Suppressor macrophage treated with lipopolysaccharide for 4 hours (primary cell): ENCODE measurements at places on chromosomes 4 and X.

DNA sequence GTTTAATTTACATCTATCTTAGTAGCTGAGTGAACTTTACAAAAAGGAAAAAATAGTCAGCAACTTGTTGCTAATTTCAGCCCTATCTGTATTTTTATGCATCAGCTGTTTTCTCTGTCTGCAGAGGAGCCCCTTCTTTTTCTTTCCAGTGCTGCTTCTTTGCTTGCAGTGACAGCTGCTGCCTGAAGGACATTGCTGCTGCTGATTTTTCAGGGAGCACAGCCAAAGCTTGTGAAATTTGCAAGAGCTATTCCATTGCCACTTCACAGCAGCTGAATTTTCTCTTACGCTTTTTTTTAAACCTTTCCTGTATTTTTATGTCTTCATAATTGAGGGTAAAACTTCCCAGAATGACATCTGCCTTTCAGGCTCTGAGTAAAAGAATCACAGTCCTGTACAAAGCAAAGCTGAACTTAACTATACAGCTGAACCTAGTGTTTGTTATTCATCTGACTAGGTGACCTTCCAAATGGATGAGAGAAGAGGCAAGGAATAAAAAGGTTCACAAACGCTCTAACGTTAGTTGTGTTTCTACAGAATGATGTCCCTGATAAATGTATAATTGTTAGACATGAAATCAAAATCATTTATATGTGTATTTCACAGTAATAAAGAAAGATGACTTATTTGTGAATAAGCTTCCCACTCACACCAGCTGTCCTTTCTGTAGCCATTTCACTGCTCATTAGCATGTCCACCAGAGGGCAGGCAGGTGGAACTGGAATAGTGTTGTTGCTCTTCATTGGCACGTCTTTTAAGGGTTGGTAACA is 541.4 kb downstream of the ADGRL3 start:
- peak; percentile 0 for DNase-seq

GRCh38 chr4:66489783-66490452 is 819.6 kb upstream of the EPHA5 start:
- DNase-seq: no peak

GRCh38 chr4:20326460-20326859 is 74.8 kb downstream of the SLIT2 start:
- no peak for DNase-seq

DNA sequence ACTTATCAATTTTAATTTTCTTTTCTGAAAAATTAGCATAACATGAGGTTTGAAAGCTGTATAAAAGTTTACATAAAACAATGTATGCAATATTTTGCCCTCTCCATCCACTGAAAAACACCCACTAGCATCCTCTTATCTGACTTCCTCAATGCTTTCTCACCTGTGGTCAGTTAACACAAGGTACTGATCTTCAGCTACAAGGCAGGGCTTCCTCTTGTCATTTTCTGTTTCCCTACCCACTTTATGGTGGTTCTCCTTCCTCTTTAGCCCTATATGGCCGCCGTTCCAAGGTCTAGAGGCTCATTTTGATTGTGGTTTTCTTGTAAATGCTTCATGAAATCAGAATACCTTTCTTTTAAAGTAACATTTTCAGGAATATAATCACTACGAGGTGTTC is 618.6 kb upstream of the CPEB2 start:
- DNase-seq: peak; percentile 3

GRCh38 chr4:5782829-5783476 is 72.0 kb downstream of the EVC start:
- DNase-seq: no peak
